ENCODE measurements at places on chromosomes 6 and 20.

DNA sequence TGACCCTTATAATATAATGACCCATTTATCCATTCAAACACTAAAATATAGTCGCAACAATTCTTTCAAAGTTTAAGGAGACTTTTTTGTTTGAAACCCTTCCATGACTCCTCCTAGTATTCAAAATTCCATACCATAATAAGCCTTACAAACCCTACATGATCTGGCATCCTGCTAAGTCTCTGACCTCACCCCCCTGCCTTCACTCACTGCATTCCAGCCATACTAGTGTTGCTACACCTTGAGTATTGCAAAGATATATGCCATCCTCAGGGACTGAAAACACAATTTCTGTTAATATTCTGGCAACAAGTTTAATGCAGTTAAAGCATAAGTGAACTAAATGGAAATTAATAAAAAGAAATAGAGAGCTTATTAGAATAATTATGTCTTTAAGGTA, 168.4 kb downstream of the EYS start:
- DNase-seq = no peak

- DNase-seq = no peak
Measured at GRCh38 chr6:27700337-27700736, 211.9 kb downstream of the OR2B2 start.

- no peak for DNase-seq
Measured at GRCh38 chr6:170101281-170102035, 189.4 kb downstream of the DLL1 start.

- DNase-seq = no peak
Measured at GRCh38 chr6:44333273-44333919, 9.1 kb upstream of the SPATS1 start.

- no peak for DNase-seq
Measured at GRCh38 chr6:75504465-75505222, 11.0 kb upstream of the FILIP1 start.

- DNase-seq = no peak
Measured at GRCh38 chr6:156617376-156617775, 159.8 kb upstream of the ARID1B start.

- DNase-seq = no peak
Measured at GRCh38 chr20:56624786-56625681, 4.1 kb upstream of the TFAP2C start.

DNA sequence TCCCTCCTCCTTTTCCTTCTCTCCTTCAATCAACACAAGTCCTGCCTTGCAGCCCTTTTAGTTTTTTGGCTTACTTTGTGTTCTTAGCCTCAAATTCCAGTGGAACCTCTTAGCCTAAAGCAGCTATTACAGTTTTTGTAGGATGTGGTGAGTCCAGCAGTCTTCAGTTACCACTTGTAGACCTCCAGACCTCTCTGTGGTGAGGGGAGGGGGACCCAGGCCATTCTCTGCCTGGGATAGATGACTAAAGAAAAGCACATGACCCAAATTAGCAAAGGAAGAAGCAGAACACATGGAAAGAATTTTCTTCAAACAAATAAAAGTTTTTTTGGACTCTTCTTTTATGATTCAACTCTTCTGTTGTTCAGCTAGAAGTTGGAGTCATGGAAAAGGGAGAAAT, 246.5 kb downstream of the HAO1 start:
- DNase-seq = no peak

DNA sequence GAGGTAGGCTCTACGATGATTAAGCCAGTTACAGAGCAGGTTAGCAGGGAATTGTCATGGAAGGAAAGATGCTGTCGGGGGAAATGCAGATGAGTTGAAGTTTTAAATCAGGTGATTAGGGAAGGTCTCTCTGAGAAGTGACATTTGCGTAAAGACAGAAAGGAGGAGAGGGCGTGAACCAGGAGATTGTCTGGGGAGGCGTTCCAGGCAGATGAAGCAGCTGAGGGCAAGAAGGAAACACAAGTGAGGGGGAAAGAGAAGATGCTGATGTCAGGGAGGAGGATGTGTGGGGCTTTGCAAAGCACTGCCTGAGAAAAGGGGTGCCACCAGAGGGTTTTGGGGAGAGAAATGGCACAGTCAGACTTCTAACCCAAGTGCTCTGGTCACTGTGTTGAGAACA, 2.5 kb upstream of the TMEM14B start:
- no peak for DNase-seq

DNA sequence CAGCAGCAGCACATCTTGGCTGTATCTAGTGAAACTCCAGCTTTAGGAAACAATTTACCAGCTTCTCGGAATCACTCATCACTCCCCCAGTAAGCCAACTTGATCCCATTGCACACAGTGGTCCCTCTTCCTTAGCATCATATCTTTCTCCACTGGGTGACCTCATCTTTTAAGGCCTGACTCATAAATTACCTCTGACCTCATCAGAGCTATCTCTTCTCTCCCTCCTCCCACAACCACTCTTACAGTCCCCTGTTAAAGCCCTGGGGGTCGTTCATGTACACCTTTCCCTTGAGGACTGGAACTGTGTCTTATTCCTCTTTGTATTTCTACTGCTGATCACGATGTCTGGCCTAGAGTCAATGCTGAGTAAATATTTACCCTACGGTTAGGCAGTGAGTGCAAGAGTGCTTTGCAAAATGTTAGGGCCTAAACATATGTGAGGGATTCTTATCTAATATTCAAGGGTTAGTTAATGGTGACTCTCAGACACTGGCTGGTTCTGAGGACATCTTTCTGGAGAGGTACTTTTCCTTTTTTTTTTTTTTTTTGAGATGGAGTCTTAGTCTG, 187.2 kb downstream of the LRFN2 start:
- no peak for DNase-seq

DNA sequence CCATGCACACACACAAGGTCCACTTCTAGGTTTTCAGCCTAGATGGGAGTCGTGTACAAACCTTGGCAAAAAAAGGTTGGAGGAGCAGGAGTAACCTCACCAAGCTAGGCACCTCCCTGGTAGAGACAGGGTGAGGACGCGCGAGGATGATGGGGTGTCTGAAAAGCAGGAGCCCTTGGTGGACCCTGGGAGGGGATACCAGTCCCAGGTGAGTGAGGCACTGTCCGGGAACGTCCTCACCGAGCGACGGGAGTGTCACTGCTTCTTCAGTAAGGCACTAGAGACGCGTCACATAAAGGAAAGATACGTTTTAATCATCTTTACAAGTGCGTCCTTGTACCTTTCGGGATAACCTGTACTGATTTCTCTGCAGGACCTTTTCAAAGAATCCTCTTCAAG, 29.4 kb upstream of the ZBP1 start:
- no peak for DNase-seq

DNA sequence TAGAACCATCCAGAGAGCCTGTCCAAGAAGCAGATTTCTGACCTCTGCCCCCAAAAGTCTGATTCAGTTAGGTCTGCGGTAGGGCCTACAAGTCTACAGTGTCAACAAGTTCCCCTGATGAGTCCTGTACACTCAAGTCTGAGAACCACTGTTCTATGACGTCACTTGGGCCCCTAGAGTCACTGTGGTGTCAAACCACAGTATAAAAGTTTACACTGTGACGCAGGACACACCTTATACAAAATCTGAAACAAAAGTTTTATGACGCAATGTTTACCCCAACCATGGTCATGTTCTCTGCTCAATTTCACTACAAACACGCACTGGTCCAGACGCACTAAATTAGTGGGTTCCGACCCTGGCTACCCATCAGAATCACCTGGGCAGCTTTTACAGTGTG, 17.9 kb downstream of the SLA2 start:
- no peak for DNase-seq

DNA sequence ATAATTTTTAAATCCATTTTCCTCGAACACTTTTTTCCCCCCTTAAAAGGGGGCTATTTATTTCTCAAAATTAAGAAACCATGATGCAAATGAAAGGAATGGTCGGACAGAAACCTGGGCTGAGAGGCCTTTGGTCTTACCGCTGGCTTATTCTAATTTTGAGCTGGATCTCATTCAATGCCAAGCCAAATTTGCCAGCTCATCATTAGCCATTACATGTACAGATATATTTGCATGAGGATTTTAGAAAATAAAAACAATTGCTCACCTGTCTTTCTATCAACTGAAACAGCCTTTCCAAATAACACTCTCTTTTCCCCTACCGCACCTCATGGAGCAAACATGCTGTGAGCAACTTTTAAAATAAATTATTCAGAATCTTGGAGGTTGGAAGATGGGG, 219.5 kb upstream of the DTNBP1 start:
- no peak for DNase-seq
